ENCODE measurements at places on chromosomes 7 and 10. TPM values are rescaled to one million over a fixed set of nuclear protein-coding genes. Genes with fewer than 3 reads are reported as not detected.

Gene GPR15LG
- not detected for total RNA-seq

Gene EPHA1
- total RNA-seq: 109 TPM

Gene AKR1C3
- total RNA-seq: 2.1 TPM

Gene C10orf62
- total RNA-seq: 0.31 TPM

Gene PRSS1
- total RNA-seq: not detected

DNA sequence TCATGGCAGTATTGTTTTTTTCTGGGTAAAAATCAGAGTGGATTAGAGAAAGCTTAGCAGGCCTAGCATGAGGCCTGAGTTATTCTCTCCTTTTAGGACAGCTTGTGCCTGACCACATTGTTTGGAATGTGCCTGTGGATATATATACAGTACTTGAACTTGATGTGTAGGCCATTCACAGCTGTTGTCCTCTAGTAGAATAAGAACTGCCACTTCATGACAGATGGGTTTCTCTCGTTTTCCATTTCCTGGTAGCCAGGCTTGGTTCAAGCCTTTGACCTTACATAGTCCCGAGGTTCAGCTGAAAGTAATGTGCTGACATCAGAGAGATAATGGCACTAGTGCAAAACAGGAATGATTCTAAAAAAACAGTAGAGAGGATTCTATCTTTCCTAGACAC is 473.9 kb downstream of the AUTS2 start:
- no peak for DNase-seq
- no peaks in the 10 kb centered on the region for H3K4me1 ChIP-seq
- no peak overlapping the region for H3K27ac ChIP-seq
- H3K4me3 ChIP-seq: no peak overlapping the region
- no peaks in the 10 kb centered on the region for H3K27me3 ChIP-seq
- H3K36me3 ChIP-seq: no peaks in the 10 kb centered on the region

GRCh38 chr7:19114551-19114855 is 2.9 kb downstream of the TWIST1 start:
- no peak overlapping the region for H3K4me3 ChIP-seq
- H3K36me3 ChIP-seq: no peaks in the 10 kb centered on the region
- peaks cover 9% of the 10 kb centered on the region for H3K4me1 ChIP-seq
- no peak for DNase-seq
- no peak overlapping the region for H3K27ac ChIP-seq

DNA sequence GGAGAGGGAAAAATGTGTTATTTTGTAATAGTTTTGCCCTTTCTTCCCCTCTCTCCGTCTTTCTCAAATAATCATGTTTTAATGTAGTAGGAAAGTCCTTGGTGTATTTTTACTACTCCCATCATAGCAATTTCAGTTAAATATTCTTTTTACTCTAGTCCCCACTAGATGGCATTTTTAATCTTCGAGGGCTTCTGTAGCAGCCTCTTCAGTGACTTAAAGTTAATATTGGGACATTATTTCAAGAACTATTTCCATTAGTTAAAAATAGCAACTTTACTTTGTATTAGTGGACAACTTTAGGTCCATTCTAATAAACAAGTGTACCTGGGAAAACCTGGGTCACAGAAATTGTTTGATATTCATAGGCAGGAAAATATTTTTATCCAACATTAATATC is 23.0 kb downstream of the EDRF1 start:
- peaks cover 90% of the 10 kb centered on the region for H3K36me3 ChIP-seq
- H3K4me3 ChIP-seq: no peak overlapping the region
- H3K27me3 ChIP-seq: no peaks in the 10 kb centered on the region
- DNase-seq: no peak
- no peak overlapping the region for H3K27ac ChIP-seq

DNA sequence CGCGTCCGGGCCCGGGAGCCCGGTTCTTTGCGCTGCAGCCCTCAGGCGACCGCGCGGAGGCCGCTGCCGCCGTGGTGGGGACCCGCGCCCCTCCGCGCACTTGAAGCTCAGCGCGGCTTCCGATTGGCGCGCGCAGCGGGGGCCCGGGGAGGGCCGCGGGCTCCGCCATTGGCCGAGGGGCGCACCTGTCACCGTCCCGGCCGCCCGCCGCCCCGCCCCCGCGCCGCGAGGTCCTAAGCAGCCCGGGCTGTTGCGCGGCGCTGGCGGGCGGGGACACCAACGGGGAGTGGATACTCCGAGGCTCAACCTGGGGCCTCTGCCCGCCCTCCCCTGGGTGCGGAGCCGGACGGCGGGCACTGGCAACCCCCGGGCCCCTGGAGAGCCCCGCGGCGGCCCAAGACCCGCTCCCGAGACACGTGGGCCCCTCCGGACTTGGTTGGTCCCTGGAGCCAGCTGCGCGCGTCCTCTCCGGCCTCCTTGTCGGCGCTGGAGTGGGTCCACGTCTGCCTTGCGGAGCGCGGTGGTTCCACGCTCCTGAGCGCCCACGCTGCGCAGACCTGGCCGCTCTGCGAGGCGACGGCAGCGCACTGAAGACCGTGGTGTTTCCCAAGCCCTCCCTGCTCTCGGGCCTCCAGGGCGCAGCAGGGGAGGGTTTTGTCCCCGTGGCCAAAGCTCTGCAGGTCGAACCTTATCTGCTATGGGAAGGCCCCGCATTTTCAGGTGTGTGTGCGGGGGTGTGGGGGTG is at the start of gene MNX1:
Gene MNX1 (minus strand): TSS at position 76 of the 745 bp plus-strand sequence. CDS start 313 bp downstream, outside the sequence.
- H3K36me3 ChIP-seq: no peaks in the 10 kb centered on the region
- H3K27me3 ChIP-seq: peaks cover 87% of the 10 kb centered on the region
- no peak within 1 kb of the TSS for H3K27ac ChIP-seq
- peak within 1 kb of the TSS; percentile 45 for H3K4me3 ChIP-seq
- DNase-seq: peak; percentile 87

DNA sequence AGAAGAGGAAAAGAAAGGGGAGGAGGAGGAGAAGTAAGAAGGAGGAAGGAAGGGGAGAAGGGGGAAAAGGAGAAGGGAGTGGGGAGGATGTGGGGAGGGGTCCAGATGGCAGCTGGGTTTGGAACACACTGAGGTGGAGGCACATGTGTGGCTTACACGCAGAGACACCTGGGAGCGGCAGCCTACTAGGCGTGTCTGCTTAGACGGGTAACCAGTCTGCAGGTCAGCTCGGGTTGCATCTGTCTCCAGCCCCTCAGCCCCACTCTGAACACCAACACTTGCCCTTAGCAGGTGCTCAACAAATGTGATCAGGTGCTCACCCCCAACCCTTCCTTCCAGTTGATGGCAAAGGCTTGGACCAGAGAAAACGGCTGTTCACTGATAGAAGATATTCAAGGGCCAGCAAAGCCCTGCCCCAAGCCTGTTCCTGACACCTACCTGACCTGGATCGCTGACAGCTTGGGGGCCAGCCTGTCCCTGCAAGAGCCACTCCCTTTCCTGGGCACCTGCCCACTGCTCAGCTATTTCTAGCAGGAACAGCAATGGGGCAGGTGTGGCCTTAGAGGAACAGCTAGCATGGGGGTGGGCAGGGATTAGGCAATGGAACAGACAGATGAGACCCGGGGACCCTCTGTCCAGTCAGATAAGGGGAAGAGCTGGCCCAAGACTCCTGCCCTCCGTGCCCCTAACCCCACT is 70.5 kb downstream of the SH3PXD2A start:
- no peaks in the 10 kb centered on the region for H3K27me3 ChIP-seq
- no peaks in the 10 kb centered on the region for H3K36me3 ChIP-seq
- H3K4me1 ChIP-seq: no peaks in the 10 kb centered on the region
- no peak overlapping the region for H3K27ac ChIP-seq

DNA sequence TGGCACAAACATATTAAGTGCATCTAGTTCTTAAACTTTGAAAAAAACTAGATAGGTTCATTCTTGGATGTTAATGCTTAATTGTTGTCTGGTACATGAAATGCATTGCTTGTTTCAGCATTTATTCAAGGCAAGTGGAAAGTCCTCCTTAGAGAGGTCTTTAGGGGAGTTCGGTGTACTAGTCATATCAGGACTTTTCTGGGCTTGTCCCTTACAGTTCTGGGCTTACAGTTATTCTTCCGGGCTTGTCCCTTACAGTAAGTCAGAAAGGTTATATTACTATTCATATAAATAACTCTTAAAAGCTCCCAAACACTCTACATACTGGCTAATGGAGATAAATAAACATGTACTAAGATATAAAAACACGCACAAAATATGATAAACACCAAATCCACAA is 61.6 kb upstream of the MRLN start:
- H3K27me3 ChIP-seq: no peaks in the 10 kb centered on the region
- H3K4me3 ChIP-seq: no peak overlapping the region
- H3K4me1 ChIP-seq: no peaks in the 10 kb centered on the region

- no peaks in the 10 kb centered on the region for H3K27me3 ChIP-seq
- no peak overlapping the region for H3K4me3 ChIP-seq
- no peak overlapping the region for H3K27ac ChIP-seq
- no peaks in the 10 kb centered on the region for H3K36me3 ChIP-seq
- no peaks in the 10 kb centered on the region for H3K4me1 ChIP-seq
- no peak for DNase-seq
Measured at GRCh38 chr7:5692112-5692844, 89.2 kb downstream of the RNF216 start.

DNA sequence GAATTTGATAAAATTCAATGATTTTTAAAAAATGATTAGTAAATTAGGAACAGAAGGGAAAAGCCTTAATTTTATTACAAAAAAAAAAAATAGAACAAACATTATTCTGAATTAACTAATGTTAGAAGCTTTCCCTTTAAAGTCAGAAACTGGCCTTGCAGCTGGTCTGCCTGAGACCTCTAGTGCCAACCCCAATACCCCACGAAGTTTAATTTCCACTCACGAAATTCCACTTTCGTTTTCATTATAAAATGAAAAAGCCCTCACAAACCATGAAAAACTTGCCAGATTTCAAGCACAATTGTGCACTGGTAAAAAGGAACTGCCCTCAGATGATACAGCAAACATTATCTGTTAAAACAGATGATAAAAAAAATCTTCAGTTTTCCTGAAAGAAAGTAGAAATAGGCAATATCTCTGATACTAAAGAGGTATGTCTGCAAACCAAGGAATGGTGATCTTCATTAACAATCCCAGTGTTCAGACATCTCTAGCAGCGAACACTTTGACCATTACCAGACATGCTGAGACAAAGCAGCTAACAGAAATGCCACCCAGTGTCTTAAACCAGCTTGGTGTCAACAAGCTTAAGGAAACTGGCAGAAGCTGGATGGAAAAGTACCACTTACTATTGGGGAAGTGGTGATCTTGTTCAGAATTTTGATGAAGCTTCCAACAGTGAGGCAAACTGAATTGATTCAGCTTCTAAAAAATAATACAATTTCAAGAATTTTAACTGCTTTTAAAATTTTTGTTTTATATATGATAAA is 80.2 kb downstream of the PALS2 start:
- H3K4me3 ChIP-seq: no peak overlapping the region
- no peaks in the 10 kb centered on the region for H3K27me3 ChIP-seq
- no peak for DNase-seq
- no peaks in the 10 kb centered on the region for H3K4me1 ChIP-seq

- H3K4me1 ChIP-seq: peaks cover 3% of the 10 kb centered on the region
- no peak overlapping the region for H3K27ac ChIP-seq
- H3K4me3 ChIP-seq: no peak overlapping the region
- no peak for DNase-seq
- peaks cover 27% of the 10 kb centered on the region for H3K36me3 ChIP-seq
Measured at GRCh38 chr10:72541337-72541736, 84.5 kb downstream of the MICU1 start.

DNA sequence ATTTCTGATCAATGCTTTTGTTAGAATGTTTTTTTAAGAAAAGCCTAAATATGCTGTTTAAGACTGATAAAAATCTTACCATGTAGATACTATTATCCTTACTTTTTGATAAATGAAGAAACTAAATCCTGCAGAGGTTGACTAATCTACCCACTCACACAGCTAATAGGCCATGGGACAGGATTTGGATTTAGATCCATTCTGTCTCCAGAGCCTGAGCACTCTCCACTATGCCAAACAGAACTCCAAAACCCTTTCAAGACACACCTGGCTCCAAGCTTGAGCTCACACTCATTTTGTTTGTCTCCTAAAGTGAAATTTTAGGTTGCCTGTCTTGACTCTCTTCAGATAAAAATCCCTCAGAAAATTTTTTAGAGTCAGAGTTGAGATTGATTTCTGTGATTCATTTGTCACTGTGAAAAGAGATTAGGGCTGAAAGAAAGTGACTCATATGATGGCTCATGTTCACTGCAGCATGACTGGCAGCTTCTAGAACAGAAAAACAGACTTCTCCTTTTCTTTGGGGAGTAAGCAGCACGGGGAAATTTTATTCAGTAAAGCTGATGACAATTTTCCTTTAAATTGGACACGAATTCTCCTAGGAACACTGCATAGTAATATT is 132.3 kb upstream of the POT1 start:
- no peak overlapping the region for H3K27ac ChIP-seq
- H3K27me3 ChIP-seq: no peaks in the 10 kb centered on the region
- DNase-seq: no peak
- no peaks in the 10 kb centered on the region for H3K36me3 ChIP-seq
- H3K4me3 ChIP-seq: no peak overlapping the region

DNA sequence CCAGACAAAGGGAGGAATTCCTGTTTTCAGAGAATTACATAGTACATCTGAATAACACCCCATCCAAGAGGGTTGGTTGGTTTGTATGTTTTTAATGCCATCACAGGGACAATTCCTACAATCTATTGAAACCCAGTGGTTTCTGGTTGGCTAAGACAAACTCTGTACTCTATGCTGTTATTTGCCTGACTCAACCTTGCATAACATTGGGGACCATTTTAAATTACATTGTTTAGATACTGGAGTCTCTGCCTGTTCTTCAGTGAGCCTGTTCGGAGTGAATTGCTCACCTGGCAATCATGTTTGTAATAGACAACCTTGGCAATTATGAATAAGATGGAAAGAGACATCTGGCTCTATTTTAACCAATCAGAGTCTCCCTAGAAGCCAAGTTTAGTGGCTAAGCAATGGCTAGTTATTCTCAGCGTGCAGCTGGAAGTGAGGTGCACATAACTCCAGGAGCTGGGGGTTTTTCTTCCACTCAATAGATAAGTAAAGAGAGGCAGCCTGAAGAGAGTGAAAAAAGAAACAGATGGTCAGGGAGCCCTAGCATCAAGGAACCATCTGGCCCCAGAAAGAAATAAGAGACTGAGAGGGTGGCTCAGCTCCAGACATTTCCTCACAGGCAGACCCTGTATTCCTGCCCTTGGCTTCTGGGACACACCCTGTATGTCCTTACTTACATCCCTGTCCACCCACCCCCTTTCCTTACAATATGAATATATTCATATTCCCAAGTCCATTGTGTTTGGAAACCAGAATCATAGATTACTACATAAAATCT is 21.2 kb upstream of the SLC35G1 start:
- no peaks in the 10 kb centered on the region for H3K36me3 ChIP-seq
- no peak overlapping the region for H3K4me3 ChIP-seq
- peaks cover 4% of the 10 kb centered on the region for H3K4me1 ChIP-seq
- no peak for DNase-seq

DNA sequence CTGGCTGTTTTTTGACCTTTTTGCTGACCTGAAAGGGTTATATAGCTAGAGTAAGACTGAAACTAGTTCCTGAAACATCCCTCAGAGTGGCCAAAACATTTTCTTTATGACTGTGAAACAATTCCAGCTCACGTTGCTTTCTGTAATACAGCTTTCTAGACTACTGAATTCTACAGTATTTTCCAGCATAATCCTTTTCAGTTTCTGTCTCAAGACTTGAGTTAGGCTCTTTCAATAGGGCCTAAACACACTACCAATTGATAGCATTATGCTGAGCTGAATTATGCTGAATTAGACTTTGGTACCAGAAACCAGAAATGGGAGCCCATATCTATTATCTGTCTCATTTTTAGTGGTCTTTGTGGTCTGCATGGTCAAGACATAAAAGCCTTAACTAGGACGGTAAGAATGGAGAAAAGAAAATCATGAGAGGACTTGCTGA is 72.6 kb downstream of the EPDR1 start:
- H3K4me3 ChIP-seq: no peak overlapping the region
- H3K27ac ChIP-seq: no peak overlapping the region
- DNase-seq: no peak
- H3K27me3 ChIP-seq: no peaks in the 10 kb centered on the region

- no peak overlapping the region for H3K4me3 ChIP-seq
- H3K36me3 ChIP-seq: peaks cover 18% of the 10 kb centered on the region
- H3K27ac ChIP-seq: no peak overlapping the region
- no peaks in the 10 kb centered on the region for H3K27me3 ChIP-seq
- peaks cover 15% of the 10 kb centered on the region for H3K4me1 ChIP-seq
Measured at GRCh38 chr10:44956717-44957706, 2.6 kb upstream of the RASSF4 start.
